ENCODE measurements at places on chromosomes 7 and 10.

DNA sequence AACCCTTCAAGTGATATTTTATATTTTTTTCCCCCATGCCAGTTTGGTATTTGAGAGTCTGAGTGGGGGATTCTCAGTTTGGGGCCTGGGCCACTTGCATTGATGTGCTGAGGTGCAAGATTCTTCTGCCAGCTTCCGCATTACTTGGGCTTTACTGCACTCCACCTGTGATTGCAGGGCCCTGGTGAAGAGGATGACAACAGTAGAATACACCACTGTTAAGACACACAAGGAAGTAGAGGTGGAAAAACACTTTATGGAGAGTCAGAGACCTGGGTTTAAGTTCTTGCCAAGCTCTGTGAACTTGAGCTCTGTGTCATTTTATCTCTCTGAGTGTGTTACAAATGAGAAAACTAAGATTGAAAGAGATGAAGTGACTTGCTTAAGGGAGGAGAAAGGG is 209.4 kb downstream of the LRMDA start:
- no peak for DNase-seq

- DNase-seq = no peak
Measured at GRCh38 chr7:29864656-29865055, 58.3 kb downstream of the WIPF3 start.

DNA sequence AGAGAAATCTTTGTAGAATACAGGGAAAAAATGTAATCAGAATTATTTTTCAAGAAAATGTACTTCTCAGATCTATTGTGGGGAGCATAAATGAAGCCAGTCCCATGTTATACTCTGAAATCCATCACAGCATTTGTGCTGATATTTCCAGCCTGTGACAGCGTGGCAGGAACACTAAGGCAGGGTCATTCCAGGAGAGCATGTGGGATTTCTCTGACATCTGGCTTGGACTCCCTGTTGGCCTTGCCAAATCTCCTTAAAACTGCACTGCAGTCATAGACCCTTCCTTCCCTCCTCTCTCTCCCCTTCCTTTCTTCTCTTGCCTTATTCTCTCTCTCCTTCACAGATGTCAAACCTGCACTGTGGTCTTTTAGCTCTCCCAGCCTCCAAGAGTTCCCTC is 6.5 kb upstream of the TSPAN13 start:
- no peak for DNase-seq

GRCh38 chr7:75626954-75627353 is 111.8 kb downstream of the HIP1 start:
- no peak for DNase-seq

- DNase-seq = no peak
Measured at GRCh38 chr10:25451401-25451800, 276.6 kb downstream of the GPR158 start.

DNA sequence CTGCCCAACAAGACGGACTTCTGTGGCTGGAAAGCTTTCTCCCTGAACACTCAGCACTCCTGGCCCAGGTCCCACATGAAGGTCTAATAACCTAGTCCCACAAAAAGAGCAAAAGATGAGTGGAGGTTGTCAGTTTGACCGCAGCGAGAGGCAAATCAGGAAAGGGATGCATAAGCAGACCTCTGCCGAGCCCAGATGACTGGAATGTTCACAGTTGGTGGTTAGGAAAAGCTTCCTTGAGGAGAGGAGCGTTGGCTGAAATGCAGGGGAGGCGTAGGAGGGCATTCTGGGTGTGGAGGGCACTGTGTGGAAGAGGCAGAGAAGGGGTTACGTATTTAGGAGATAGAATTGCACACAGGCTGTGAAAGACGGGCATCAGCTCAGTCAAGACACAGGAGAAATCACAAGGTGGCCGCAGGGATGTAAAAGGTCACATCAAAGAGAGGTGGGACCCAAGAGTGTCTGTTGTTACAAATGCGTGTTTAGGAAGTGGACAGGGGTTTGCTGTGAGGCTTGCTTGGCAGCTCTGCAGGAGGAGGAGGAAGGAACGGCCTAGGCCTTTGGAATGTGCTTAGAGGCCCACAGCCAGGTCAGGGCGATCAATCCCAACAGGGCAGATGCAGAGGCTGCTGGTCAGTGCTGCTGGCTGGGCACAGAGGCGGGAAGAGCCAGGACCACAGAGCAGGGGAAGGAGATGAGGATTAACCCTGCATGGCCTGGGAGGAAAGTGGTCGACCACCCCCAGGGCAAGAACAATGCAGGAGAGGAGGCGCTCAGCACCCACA is 133.5 kb downstream of the VIPR2 start:
- no peak for DNase-seq

DNA sequence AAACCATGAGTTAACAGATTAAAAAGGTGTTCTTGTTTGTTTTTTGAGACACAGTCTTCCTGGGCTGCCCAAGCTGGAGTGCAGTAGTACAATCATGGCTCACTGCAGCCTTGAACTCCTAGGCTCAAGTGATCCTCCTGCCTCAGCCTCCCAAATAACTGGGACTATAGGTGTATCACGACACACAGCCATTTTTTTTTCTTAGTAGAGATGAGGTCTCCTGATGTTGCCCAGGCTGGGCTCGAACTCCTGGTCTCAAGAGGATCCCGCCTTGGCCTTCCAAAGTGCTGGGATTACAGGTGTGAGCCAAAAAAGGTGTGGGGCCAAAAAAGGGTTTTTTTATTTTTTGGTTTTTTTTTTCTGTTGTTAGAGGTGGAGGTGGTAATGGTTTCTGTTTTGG is 29.3 kb downstream of the KMT2C start:
- no peak for DNase-seq

- no peak for DNase-seq
Measured at GRCh38 chr7:93036807-93037206, 81.0 kb downstream of the SAMD9 start.

GRCh38 chr7:70615066-70615606 is 516.8 kb upstream of the GALNT17 start:
- no peak for DNase-seq

DNA sequence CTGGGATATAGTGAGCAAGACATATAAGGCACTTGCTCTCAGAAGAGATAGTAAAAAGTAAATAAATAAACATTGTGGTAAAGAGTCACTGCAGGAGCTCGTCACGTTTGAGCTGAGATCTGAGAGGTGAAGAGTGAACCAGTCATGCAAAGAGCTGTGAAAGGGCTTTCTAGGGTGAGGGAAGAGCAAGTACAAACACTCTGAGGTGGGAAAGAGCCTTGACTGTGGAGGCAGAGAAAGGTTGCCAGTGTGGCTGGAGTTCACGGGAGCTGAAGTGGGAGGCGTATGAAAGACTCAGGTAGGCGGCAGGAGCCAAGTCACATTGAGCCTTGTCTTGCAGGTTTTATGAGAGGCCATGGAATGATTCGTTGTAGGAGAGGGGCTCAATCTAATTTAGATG is 141.0 kb downstream of the C1GALT1 start:
- DNase-seq = no peak

DNA sequence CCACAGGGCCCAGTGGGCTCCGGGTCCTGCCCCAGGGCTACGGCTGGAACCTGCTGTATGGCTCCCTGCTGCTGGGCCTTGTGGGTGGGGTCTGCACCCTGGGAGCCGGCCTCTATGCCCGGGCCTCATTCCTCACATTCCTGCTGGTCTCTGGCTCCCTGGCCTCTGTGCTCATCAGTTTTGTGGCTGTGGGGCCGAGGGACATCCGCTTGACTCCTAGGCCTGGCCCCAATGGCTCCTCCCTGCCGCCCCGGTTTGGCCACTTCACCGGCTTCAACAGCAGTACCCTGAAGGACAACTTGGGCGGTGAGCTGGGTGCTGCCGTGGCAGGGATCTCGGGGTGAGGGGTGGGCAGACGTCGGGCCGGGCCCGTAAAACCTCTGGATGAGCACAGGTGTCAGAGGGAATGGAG is 4.4 kb downstream of the SLC12A9 start:
- DNase-seq = no peak

DNA sequence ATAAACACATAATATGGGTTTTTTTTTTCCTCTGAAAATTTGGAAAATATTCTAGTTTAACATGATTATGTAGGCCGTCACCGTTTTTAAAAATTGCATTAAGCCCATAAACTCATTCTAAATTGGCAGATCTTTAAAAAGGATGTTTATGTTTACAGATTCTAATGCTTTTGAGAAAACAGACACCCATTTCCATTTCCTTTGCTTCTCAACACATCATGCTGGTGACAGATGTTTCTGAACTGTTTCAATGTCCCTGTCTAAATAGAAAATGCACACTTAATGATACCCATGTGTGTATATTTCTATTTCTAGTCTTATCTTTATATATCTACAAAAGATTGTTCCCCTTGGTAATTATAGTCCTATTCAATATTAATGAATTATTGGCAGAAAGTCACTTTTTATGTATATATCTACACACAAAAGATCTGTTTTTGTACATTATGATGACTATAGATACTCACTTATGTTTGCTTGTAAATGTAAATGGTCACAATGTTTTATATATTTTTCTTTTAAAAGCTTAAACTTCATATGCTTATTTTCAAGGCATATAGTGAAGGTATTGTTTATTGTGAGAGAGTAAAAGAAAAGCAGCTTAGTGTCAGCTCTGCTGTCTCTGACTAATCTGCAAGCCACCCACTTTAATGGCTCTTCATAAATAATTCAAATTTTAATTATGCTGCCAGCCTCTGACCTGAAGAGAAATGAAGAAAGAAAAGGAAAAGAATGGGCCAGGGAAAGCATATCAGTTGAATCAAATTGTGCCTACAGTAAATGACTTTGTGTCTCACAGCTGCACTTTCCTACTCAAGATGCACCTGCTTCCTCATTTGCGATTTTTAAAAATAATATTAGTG is 179.4 kb downstream of the CACNA2D1 start:
- DNase-seq = no peak

- DNase-seq = no peak
Measured at GRCh38 chr10:5973069-5973468, 4.3 kb downstream of the IL15RA start.
